ENCODE measurements at places on chromosomes 11 and 22.
A peak's percentile ranks its signal among the peaks of the same experiment; 100 is the strongest.

- DNase-seq = no peak
Observed at GRCh38 chr22:40179526-40179925, 1.8 kb downstream of the TNRC6B start.

DNA sequence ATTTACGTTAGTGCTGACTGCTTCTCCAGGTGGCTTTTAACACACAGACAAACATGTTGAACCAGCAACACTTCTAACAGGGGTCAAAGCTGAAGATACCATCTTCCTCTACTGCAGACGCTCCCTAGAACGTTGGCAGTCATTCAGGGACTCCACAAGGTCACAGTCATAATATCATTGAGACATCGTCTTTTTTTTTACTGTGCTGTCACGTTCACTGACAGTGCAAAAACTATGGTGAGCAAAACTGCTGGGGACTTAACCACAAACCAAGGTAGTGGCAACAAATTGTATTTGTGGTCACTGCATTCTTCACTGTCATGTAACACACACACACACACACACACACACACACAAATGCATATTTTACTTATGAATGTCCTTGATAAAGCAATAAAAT, 244.9 kb downstream of the CASP12 start:
- peak; percentile 38 for DNase-seq

DNA sequence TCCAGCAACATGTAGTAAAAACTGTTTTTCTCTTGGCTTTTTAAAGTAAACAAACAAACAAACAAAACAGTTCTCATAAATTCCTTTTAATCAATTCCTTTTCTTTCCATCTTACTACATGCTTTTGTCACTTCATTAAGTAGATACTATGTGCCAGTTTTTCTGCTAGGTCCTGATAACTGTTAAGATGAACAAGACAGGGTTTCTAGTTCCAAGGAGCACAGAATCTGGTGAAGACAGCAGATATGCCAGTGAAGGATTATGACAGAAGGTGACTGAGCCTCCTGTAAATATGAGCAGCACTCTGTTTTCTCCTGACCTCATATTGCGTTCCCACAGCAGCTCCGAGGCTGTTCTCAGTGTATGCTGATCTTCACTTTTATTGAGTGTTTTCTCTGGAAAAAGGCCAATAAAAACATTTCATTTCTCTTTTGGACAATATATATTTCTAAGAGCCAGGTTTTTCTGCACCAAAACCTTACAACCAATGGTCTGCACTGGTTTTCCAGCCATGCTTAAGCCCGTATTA, 45.8 kb downstream of the HEPHL1 start:
- DNase-seq = no peak

DNA sequence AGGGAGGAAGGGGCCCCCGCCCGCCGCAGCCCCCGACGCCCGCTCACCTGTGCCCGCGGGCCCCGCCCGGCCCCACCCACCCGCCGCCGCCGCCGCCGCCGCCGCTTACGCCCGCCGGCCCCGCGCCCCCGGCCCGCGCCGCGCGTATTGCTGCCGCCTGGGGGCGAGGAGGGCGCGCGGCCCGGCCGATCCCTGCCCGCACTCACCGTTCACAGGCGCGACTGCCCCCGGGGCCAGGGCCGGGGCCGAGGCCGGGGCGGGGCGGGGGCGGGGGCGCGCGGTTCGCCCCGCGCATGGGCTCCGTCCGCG, 212 bp downstream of the HRAS start:
- no peak for DNase-seq

DNA sequence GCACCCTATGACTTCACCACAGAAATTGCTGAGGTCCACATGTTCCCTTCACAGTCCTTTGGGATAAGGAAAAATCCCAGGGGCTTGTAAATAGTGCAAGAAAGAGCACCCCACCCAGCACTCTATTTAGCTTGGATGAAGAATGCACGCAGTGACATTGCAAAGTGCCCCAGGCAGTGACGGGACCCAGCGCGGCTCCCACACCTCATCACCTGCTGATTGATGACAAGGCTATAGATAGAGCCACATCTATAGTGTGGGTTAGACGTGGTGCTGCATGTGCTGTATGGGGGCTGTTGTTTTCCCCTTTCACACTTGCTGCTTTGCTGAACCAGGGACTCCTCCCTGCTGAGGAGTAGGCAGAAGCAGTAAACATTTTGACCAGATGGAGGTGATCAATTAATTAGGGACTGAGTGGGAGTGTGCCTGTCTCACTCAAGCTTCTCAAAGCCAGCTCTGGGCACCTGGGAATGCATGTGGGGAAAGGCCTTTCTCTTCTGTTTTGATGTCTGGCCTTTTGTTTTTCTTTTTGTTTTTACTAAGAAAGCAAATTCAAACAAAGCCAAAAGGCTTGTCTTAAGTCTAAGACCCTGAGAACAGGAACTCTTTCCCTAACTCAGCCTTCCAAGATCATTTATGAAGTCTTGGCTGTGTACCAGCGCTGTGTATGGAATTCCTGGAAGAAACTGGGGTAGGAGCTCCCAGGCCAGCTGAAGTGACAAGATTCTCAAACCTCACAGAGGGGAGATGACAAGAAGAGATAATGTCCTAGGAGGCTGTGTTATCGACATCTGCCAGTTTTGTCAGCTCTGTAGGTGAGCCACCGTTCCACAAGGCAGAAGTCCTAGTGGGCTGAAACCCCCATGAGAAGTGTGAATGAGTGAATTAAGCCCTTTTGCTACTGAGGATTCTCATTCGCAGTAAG, 219.7 kb downstream of the BARX2 start:
- DNase-seq = no peak

DNA sequence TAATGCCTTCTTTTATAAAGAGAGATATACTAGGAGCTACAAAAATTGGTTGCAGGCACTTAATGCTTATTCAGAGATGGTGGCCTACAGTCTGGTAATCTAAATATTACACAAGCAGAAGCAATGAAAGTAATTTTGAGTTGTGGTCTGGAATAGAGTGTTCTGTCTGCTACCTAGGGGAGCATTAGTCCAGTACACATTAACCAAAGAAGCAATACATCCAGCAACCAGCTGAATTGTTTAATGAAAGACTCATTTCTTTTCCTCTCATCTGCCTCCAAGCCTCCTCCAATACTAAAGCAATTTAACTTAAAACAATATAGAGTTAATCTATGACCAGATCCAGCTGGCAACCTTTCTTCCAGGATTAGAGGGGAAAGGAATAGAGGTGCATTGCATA, 877.1 kb upstream of the CNTN5 start:
- no peak for DNase-seq

GRCh38 chr22:49147617-49148175, 680.0 kb downstream of the BRD1 start:
- DNase-seq = no peak

- no peak for DNase-seq
Observed at GRCh38 chr11:21069909-21070308, 400.5 kb downstream of the NELL1 start.

DNA sequence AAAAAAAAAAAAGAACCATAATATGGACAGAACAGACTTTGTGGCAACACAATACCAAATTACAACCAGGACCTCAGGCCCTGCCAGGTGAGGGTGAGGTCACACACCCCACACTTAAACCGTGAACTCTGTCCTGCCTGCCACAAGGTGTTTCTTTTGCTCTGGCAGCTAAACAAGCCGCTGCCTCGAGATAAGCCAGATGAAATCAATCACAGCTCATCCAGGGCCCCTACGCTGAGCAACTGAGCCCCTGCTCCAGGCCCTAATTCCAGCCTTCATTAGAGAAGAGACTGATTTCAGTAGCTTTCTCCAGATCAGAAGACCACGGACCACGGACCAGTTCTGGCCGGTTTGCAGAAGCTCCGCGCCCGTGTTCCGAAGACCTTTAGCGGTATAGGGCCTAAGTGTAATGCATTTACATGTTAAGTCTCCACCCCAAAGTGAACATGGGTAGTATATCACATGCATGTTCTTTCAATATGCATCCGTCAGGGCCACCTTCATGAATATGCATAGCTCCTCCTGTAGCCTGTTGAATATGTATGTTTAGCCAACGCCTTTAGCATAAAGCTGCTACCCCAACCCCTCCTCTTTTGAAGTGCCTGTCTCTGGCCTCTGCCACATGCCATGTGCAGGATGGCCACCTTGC, 14.8 kb upstream of the RAC2 start:
- DNase-seq = no peak

DNA sequence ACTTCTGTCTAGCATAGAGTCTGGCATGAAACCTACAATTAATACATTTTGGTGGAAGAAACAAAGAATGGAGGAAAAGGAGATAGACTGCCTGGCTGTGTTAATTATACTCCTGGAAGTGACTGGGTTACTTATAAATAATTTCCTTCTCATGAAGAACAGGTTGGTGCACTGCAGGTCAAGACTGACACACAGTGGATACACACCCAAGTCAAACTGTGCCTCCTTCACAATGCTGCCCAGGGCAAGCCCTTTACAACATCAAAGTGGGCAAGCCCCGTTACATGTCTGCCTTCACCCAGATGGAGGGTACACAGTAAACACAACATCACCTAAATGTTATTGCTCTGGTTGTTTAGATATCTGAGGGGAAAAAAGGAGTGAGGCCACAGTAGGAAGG, 83.7 kb upstream of the KCNA4 start:
- no peak for DNase-seq

- no peak for DNase-seq
Observed at GRCh38 chr11:79108851-79109250, 332.0 kb downstream of the TENM4 start.

GRCh38 chr11:35781861-35782470, 119.4 kb downstream of the TRIM44 start:
- DNase-seq = no peak

DNA sequence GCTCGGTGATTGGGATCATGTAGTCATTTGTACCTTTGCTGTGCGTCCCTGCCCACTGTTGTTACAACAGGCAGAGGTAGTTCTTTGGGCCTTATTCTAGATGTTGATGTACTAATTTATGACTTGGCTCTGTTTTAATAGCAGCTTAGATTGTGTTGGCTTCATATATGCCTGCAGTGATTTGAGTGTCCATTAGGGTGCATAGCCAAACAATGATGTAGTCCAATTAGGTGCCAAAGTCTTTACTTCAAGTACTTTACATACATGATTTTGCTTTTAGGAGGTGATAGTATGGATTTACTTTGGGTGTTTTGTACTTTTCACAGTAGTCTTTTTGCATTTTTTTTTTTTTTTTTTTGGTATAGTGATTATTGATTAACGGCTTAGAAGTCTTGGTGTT, 46.4 kb downstream of the PPP6R3 start:
- DNase-seq = no peak

Data from CD4-positive, alpha-beta T cell treated with Interleukin-4 for 4 hours (primary cell).